ENCODE measurements at places on chromosomes 2 and 18.
A peak's percentile ranks its signal among the peaks of the same experiment; 100 is the strongest.

GRCh38 chr2:238100049-238100820 is at the start of gene ESPNL:
ESPNL (plus strand) TSS chr2:238100340; CDS start chr2:238100420, 80 bp downstream.
- DNase-seq = no peak

GRCh38 chr2:185978634-185979407 is 240.2 kb downstream of the FSIP2 start:
- DNase-seq = no peak

DNA sequence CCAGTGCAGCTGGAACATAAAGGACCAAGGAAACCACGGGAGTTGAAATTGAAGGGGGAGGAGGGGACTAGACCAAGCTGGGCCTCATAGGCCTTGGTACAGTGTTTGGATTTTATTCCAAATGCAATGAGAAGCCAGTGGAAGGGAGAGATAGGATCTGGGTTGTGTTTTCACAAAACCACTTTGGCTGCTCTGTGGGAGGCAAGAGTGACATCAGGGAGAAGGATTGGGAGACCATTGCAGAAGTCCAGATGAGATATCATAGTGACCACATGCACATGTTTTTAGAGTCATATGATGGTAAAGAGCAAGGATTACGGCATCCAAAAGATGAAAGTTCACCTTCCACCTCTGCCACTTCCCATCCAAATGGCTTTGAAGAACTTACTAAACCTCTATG is 210.2 kb downstream of the PAX3 start:
- DNase-seq = no peak

- no peak for DNase-seq
Measured at GRCh38 chr2:54372361-54372760, 83.8 kb upstream of the SPTBN1 start.

- no peak for DNase-seq
Measured at GRCh38 chr2:241677392-241677791, 9.2 kb downstream of the DTYMK start.

- DNase-seq = no peak
Measured at GRCh38 chr2:126359494-126359893, 296.5 kb upstream of the GYPC start.

GRCh38 chr2:144461308-144461766 is 58.6 kb downstream of the ZEB2 start:
- DNase-seq = no peak

DNA sequence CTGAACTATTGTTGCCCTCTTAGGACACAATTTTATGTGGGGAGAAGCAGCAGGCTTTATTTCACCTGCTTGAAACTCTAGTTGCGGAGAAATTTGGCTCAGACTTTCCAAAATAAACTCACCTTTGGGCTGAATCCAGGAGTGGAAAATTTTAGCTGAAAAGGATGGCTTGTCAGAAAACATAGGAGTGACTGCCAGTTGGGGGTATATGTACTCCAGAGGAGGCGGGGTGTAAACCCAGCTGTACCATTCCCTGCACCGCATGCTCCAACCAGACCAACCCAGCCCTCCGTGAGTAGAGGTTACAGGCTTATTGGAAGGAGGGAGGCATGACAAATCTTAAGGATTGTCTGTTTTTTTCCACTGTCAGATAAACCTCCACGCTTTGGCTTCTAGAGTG is 53.8 kb downstream of the PRKCE start:
- no peak for DNase-seq

- DNase-seq = no peak
Measured at GRCh38 chr2:181440919-181441318, 16.3 kb upstream of the ITGA4 start.

DNA sequence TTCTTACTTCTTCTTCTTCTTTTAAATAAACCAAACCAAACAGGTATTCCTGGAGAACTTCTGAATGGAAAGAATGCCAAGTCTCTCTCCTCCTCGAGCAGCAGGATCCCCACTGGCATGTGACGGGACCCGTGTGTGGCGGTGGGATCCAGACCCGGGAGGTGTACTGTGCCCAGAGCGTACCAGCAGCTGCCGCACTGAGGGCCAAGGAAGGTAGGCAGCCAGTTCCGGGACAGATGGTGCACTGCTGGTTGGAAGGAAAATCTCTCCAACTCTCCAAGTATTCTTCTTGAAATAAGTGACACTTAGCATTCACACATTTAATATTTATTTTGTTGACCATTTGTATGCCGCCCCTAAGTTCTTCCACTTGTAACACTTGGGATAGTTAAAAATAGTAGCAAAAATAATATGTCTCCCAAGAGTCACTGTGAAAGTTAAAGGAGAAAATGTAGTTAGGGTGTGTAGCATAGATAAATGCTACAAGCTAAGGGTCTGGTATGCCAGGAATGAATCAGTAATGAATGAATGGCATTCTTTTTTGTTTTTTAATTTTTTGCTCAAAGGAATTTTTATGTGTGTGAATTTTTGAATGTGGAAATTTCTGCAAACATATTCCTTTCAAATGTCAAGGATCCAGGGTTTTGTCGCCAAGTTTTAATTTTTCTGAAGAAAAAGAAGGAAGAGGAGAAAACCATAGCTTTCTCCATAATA is 349.9 kb downstream of the THSD7B start:
- no peak for DNase-seq

DNA sequence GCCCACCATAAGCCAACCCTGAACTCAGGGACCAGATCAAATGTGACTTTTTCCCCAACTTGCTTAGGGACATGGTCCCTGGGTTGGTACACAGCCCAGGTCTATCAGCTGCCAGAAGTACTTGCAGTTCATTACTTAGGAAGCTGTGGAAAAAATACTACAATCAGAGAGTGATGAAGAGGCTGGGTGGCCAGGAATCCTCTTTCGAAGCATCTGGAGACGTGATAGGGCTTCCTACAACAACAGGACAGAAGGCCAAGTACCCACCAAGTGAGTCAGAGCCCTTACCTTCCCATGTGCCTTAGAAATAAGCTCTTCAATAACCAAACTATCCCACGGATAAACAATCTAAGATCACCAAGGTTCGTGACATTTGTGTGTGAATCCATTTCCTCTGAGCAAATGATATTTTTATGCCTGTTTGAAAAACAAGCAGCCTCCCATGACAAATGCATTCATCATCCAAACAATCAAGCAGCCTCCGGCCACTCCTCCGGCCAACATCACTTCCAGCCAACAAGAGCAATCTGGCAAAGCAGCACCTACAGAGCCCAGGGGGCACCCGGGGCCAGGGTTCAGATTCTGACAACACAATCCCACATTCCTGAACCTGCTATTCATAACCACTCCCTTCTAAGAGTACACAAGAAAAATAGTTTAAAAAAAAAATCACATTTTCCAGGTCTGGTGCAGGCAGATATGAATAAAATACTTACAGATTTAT is 26.4 kb downstream of the TBC1D8 start:
- DNase-seq = no peak

GRCh38 chr2:129464036-129464435 is 515.4 kb upstream of the RAB6C start:
- no peak for DNase-seq

DNA sequence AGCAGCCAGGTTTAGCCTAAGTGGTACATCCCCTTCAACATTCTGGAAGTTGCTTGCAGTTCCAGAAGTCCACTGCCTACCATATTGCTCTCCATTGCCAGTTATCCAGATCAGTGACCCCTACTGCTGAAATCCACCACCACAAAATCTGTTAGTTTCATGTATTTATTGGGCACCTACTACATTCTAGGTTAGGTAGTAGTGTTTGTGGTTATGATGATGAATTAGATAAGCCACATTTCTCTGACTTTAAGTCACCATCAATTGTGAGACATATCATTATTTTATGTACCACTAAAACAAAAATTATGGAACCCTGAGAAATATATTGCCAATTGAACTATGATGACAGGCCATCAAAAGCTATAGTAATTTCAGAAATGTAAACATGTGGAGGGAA is 139.5 kb upstream of the PKDCC start:
- DNase-seq = no peak

- DNase-seq = no peak
Measured at GRCh38 chr2:85462322-85462721, 43.8 kb downstream of the SH2D6 start.

DNA sequence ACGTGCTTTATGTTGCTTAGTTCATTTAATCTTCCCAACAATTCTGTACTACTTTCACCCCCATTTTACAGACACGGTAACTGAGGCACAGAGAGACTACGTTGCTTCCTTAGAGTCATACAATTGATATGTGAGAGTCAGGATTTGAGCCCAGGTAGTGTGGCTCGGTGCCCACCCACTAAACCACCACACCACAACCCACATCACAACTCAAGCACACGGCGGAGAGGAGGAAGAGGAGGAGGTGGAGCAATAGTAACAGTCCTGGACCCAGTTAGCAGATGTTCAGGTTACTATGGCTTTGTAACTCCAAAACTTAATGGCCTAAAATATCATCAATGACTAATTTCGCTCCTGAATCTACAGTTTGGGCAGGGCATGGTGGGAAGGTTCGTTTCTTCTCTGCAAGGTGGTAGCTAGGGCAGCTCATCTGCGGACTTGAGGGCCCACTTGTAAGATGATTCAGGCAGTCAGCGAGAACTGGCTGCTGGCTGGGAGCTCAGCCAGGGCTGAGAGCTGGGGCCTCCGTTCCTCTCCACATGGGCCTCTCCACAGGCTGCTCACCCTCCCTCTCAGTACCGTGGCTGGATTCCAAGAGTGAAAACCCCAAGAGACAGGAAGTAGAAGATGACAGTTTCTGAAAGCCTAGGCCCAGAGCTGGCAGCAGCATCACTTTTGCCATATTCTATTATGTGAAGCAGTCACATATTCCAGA is 167.1 kb downstream of the ZFP36L2 start:
- no peak for DNase-seq

GRCh38 chr2:43724728-43725526 is 48.7 kb upstream of the C1GALT1C1L start:
- no peak for DNase-seq

DNA sequence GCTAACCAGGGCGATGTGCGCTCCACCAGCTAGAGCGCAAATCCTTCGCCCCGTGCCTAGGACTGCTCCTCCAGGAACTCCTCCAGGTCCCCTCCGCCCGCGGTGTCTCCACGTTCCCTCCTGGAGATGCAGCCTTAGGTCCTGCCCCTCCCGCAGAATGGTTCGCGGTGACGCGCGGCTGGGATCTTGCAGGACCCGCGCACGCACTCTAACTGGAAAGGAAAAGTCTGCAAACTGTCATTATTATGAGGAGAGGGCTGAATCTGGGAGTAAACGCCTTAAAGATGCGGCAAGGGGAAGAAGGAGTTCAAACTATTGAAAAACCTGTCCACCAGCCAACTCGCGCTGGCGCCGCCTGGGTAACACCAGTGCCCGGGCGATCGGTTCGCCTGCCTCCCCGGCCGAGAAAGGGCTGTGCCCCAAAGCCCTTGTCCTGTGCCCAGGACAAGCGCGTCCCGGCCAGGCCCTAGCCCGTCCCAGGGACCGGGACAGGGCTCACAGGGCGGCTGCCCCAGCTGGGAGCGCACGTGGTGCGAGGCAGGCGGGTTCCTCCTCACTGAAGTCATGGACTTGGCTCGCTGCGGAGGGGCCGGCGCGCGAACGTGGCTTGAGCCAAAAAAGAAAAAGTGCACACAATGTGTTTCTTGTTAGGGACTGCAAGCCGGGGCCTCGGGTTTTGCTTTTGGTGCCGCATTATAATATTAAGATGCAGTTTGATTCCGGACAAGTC is 5.5 kb upstream of the ID2 start:
- peak; percentile 68 for DNase-seq

- DNase-seq = no peak
Measured at GRCh38 chr2:74856004-74856578, 22.2 kb downstream of the HK2 start.

GRCh38 chr18:6270771-6271216 is 143.9 kb downstream of the L3MBTL4 start:
- no peak for DNase-seq

DNA sequence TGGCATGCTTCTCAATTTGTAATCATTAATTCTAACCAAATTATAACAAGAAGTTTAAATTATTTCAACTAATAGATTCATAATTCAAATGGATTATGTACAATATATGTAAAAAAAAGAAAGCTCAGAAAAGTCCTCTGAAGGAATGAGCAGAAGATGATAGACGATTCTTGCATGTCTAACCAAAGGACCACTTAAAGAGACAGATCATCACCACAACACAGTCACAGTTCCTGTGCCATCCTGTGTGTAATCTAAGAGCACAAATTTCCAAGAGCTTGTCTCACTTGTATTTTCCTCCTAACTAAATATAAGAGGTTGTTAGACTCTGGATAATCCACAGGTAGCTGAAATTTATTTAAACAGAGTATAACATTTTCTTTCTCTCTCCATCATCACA is 122.3 kb upstream of the CD226 start:
- DNase-seq = no peak

GRCh38 chr18:58653814-58654509 is 17.3 kb upstream of the MALT1 start:
- no peak for DNase-seq

GRCh38 chr18:55353806-55354205 is 234.2 kb downstream of the TCF4 start:
- no peak for DNase-seq

DNA sequence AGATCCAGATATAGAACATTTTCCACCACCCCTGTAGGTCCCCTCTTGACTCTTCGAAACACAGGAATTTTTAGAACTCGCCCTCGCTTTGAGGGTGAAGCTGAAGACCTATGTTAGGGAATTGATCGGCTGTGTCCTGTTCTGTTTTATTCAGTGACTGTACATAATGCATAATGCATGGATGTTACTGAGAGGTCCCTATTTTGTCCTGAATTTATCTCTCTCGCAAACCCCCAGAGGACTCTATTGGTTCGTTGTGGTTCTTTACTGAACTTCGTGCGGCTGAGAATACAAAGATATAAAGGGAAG is 431 bp upstream of the EIF5B start:
- DNase-seq = no peak

DNA sequence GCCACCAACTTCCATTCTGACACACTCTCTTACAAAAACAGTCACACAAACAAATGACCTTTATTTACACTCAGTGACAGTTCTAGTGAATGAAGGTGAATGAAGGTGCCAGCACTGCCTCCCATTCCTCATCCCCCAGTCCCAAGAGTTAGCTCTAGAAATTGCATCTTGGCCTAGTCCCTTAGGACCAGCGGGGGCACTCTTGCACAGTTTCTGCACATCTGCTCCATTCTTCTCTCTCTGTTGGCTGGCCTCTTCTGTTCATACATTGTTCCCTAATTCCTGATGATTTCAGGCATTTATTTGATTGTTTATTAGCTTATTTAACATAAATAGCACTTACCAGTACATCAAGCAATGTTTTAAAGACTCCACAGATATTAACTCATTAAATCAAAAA is 30.9 kb downstream of the GAREM1 start:
- no peak for DNase-seq

- no peak for DNase-seq
Measured at GRCh38 chr18:11089931-11090715, 59.2 kb downstream of the PIEZO2 start.

DNA sequence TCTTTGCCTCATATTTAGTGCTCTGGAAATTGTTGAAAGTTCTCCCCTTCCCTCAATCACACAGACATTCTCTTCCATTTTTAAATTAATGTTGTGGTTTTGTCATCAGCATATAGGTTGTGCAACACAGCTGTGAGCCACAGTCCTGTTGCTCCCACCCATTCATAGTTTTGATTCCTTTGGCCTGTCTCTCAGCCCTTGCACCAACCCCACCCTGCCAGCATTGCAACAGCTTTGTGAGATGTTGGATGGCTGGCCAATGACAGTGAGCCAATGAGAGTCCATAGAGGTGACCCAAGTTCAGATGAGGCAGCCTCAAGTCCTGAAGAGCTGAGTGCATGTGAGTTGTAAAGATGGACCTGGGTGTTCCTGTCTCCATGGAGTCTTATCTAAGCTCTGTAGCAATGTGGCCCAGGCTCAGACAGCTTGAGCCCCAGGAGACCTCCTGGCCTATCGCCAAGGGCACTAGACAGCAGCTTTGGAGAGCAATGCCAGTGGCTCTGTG is 775.5 kb downstream of the RNF144A start:
- no peak for DNase-seq
